ENCODE measurements at places on chromosomes 5 and 9.
A peak's percentile ranks its signal among the peaks of the same experiment; 100 is the strongest.

DNA sequence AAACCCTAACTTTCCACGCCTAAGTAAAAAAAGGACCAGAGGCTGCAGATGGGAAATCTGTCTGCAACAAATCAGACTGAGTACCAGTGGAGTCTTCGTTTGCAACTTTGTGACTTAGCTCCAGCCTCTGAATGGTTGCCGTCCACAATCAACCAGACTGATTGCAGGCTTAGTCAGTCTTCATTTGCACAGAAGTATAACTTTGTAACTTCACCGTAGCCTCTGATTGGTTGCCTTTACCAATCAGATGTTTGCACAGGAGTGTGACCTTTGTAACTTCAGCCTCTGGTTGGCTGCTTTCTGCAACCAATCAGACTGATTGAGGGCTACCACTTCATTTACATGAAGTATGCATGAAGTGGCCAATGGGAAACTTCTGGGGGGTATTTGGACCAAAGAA is 53.7 kb downstream of the TGFBR1 start:
- DNase-seq = no peak

- no peak for DNase-seq
Measured at GRCh38 chr5:78273436-78273835, 21.1 kb downstream of the AP3B1 start.

- DNase-seq = peak; percentile 14
Measured at GRCh38 chr9:92763721-92764380, 782 bp downstream of the BICD2 start.

DNA sequence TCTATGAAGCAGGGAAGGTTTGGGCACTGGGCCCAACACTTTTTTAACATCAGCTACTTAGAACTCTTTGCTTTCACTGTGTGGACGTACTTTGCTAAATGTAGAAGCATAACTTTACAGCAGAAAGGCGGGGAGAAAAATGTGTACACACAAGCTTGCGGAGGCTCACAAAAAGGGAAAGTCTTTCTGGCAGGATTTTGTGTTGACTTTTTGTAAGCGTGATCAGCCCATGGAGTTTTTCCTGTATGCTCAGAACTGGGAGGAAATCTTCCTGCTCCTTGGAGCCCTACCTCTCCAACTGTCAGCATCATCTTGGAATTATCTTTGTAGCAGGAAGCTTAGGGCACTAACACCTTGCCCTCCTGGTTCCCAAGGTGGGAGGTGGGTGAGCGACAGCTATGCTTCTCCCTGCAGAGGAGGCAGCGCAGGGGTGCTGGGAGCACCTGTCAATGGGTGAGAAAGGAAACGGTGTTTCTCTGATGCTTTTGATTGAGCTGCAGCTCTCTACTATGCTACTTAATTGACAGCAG is 321.9 kb downstream of the GADD45G start:
- DNase-seq = no peak

DNA sequence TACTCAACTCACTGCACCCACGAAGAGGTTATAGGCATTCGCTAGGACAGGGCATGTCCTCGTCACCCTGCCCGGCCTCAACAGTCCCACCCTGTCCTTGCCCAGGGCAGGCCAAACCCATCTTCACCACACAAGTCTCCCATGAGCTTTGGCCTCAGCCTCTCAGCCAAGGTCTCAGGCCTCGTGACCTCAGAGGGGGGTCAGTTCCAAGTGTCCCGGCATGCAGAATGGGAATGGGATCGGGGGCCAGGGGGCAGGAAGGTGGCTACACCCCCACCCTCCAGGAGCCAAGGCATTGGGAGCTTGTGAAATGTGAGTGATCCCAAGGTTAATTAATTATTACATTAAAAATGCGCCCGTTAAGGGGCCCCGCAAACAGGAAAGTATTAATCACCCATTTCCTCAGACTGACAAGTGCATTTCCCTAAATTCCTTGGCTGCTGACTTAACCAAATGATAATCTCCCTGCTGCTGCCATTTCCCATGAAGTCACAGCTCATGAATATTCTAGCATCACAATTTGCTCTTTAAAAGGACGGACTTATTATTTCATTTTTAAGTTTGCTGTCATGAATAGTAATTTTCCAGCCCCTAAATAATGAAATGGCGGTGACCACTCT is 8.0 kb upstream of the UBAC1 start:
- no peak for DNase-seq

GRCh38 chr5:147482706-147483180 is 27.1 kb downstream of the DPYSL3 start:
- no peak for DNase-seq

DNA sequence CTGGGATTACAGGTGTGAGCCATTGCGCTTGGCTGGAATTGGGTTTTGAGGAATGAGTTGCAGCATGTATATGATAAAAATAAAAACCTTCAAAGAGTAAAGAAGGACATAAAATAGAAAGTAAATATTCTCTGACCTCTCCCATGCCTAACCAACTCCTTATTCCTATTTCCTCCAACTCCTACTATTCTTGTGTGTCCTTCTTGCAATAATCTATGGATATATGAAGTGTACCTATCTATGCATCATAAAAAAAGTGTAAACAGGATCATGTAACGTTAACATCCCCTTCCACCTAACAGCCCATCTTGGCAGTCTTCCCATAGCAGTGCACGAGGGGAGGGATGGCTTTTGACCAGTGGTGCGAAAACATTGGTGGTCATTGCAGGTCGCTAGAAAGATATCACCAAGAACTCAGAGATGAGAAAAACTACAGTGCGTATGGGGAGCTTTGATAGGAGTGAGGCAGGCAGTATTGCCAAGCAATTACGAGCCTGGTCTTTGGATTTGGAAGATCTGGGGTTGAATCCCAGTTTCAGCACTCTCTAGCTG is 69.9 kb downstream of the PPARGC1B start:
- no peak for DNase-seq

DNA sequence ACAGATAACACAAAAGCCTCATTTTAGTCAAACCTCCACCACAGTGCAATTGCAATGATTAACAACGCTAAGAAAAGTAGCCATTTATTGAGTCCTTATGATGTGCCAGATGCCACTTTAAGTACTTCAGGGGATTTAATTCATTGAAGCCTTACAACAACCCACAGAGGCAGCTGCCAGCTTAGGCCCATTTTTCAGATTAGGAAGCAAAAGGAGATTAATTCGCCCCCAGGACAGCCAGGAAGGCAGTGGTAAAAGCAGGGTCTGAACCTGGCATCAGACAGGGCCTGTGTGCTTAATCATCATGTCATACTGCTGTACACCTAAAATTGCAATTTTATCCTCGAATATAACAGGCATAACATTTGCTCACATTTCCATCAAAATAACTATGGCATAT is 23.9 kb downstream of the MED27 start:
- DNase-seq = no peak

DNA sequence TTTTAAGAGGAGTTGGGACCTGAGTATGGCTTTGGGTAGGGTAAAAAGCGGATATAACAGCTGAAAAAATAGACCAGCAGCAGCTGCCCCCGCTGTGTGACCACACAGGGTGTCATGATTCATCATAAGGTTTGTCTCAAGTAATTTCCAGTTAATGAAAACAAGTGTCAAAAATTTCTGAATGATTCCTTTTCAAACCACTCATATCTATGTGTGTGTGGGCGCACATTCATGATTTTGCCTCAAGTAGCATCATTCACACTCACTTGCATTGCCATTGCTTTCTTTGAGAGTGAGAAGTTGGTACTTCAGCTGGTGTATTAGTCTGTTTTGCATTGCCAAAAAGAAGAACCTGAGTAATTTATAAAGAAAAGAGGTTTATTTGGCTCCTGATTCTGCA is 12.1 kb upstream of the TNFAIP8 start:
- peak; percentile 57 for DNase-seq

- DNase-seq = no peak
Measured at GRCh38 chr9:135907006-135907430, 328 bp downstream of the CAMSAP1 start.

- DNase-seq = no peak
Measured at GRCh38 chr5:123647066-123647465, 135.1 kb downstream of the CSNK1G3 start.

DNA sequence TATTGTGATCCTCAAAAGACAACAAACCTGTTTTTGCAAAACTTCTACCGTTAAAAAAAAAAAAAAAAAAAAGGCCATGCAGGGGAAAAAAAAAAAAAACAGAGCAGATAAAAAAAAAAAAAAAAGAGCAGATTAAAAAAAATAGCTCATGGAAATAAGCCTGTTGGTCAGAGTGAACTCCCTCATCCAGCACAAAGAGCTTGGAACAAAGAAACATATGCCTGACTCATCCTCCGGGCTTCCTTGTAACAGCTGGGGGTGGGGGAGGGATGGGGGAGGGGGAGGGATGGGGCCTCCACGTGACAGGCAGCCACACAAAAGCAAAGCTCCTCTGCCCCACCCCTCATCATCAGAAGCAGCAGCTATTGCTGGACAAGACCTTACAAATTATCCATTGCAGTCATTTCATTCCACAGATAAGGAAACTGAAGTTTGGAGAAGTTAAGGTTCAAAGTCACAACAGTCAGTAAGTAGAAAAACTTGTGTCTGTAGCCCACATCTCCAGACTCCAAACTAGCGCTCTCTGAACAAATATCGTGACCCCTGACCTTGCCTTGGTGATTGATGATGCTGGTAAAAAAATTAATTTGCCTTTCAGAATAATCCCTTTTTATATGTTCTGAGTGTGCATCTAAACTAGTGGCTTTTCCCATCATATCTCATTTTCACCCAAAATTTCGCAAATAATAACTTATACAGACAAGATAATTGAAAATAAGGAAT is 38.9 kb downstream of the SLC35D2 start:
- DNase-seq = no peak

GRCh38 chr9:10232352-10232930 is 380.4 kb downstream of the PTPRD start:
- no peak for DNase-seq

DNA sequence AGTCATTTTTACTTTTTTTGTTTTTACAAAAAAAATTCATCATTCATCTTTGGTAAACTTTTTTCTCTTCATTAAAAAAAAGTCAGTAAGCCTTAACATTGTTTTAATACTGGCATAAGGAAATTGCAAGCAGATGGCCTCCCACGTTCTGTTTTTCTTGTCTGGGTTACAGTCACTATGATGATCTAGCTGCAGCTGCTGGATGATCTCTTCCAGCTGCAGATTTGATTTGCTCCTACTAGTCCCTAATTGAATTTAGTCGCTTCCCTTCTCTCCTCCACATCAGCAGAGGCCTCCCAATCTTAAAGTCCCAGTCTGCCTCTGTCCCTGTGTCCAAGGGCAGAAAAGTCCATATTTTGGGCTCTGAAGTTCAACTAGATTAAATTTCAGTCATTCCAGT is 106.8 kb upstream of the PTGER4 start:
- DNase-seq = no peak

DNA sequence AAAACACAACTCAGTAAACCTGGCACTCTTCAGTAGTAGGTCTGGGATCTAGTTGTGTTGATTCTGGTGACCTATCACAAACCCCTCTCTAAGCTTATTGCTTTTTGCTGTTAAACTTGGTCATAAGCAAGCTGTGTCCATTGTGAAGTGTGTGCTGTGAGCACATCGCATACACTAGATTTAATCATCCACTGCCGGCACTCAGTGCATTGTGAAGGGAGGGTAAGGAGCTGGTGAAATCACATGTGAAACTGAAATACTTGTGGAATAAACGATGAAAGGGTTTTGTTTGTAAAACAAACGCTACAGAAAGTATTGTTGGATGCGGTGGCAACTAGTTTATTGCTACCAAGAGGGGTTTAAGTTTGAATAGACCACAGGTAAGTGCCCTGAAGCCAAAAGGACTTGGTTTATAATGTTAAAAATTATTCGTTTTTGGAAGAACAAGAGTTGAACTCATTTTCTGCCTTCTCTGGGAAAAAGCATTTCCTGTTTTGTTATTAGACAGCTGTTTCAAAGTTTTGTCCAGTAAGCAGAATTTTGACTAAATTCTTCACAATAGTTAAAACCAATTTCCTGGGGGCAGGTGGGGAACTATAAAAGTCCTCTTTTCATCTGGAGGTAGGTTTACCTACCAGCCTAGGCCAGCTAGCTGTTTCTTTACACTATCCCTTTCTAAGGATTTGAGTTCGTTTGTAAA is 24.6 kb downstream of the TJP2 start:
- no peak for DNase-seq

- no peak for DNase-seq
Measured at GRCh38 chr5:58759745-58760144, 176.9 kb downstream of the RAB3C start.

- DNase-seq = no peak
Measured at GRCh38 chr5:78953092-78953800, 31.9 kb downstream of the ARSB start.

- no peak for DNase-seq
Measured at GRCh38 chr5:139912158-139912557, 116.5 kb downstream of the PSD2 start.

- no peak for DNase-seq
Measured at GRCh38 chr9:20087481-20087880, 298.6 kb upstream of the SLC24A2 start.

- no peak for DNase-seq
Measured at GRCh38 chr9:114434878-114435311, 47.1 kb upstream of the AKNA start.

DNA sequence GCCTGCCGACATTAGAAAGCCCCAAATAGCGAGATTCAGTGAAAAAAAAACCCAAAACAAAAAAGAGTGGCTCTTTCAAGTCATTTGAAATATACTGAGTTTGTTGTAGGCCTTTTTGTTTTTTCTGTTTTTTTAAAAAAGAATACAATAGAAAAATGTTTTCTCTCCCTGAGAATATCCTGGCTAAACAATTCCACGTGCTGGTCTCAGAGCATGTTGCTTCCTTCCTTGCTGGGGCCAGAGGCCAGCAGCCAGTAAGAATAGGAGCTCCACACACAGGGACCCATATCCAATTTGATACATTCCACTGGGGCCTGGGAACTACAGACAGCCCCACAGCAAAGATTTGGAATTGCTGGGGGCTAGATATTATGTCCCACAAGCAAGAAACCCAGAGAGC is 191.4 kb downstream of the HSPA4 start:
- no peak for DNase-seq

- no peak for DNase-seq
Measured at GRCh38 chr9:112747094-112747493, 3.5 kb upstream of the SNX30 start.

DNA sequence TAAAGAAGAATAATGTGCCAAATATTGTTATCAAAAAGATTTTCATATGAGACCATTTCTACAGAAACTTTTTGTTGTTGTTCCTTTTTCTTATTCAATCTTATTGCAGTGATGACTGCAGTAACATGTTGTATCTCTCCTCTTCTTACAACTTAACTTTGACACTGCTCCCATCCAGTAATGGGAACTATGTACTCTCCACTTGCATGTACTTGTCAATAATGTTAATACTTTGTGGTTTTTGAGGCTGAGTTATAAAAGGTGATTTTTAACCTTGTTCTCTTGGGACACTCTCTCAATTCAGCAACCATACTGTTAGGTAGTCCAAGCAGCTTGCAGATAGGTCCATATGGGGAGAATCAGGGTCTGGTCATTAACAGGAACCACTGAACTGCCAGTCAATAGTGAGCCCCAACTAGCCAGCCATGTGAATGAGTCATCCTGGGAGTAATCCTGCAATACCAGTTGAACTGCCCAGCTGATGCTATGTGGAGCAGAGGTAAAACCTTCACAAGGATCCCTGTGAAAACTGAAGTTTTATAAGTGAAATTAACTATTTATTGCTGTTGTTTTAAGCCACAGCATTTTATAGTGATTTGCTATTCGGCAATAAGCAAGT is 199.6 kb upstream of the DAB2 start:
- DNase-seq = no peak

Data from activated T-helper 9 cell treated with anti-CD3 and anti-CD28 coated beads, Interleukin-2, amount 50 U/mL, for 16 hours (primary cell).